ENCODE measurements at places on chromosomes 16 and 17.

DNA sequence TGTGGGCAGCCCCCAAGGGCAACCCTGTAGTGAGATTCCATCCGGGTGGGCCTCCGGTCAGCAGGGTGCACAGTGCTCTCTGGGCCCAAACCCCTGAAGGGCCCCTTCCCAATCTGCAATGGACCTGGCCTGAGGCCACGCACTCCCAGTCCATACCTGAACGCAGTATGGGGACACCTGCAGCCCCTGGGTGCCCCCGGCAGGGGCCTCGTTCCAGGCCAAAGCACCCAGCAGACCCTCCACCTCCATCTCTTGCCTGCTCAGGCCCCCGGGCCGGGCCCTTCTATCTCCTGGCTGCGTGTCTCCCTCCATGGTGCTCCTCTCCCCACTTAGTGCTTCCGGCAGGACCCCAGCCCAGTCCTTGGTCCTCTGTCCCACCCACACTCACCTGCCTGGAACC lies 17.3 kb upstream of the AATK start:
- no peak for DNase-seq

- DNase-seq = no peak
These were observed 75.9 kb downstream of the PRKCA start for GRCh38 chr17:66378296-66378695.

- no peak for DNase-seq
These were observed 1.5 kb downstream of the HLF start for GRCh38 chr17:55266051-55266957.

- no peak for DNase-seq
These were observed 5.1 kb downstream of the INPP5K start for GRCh38 chr17:1511290-1511689.

- DNase-seq = no peak
These were observed 94.7 kb upstream of the TNRC6C start for GRCh38 chr17:77863814-77864161.

DNA sequence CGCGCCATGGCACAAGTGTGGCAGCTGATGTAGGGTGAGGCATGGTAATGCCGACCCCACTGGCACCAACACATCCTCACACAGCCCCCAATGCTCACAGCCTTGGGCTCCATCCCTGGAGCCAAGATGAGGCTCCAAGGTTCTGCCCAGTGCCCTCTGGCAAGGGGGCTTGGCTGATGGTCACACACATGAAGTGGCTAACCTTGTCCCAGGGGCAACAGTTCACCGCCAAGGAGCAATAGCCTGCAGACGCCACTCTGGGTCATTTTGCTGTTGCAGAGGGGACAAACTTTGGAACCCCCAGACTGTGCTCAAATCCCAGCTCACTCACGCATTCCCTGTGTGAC lies 26.8 kb downstream of the TNFRSF13B start:
- no peak for DNase-seq

DNA sequence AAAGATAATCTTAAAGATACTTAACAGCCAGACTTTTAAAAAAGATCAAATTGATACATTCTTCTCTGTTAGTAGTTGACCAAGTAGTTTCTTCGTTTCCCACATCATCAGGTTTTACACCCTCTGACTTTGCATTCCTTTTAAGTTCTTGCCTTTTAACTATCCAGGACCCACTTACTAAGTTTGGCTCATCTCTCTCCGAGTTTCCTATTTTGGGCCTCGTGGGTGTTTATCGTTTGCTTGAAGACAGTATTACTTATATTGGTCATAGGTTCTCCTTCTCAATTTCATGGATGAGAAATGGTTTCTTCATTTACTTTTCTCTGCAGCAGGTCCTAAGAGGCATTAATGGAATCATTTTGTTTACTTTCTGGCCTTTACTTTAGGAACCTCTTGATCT lies 43.2 kb downstream of the RPA1 start:
- no peak for DNase-seq

DNA sequence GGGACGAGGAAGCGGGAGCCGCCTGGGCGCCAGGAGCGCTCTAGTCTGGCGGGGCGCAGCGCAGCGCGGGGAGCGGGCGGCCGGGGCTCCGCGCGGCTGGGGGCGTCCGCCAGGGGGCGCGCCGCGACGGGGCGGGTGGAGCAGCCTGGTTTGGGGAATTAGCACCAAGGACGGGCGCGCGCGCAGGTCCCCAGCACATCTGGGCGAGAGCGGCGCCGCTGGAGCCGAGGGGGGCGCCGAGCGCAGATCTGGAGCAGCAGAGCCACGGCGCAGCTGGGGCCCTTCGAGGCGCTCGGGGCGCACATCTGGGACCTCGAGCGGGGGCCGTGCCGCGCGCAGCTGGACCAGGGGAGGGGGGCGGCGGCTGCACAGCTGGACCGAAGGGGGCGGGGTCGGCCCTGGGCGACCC lies at the start of gene NXPH3:
Gene NXPH3 (plus strand): TSS at position 193 of the 409 bp plus-strand sequence. CDS start 349 bp downstream, outside the sequence.
- no peak for DNase-seq

DNA sequence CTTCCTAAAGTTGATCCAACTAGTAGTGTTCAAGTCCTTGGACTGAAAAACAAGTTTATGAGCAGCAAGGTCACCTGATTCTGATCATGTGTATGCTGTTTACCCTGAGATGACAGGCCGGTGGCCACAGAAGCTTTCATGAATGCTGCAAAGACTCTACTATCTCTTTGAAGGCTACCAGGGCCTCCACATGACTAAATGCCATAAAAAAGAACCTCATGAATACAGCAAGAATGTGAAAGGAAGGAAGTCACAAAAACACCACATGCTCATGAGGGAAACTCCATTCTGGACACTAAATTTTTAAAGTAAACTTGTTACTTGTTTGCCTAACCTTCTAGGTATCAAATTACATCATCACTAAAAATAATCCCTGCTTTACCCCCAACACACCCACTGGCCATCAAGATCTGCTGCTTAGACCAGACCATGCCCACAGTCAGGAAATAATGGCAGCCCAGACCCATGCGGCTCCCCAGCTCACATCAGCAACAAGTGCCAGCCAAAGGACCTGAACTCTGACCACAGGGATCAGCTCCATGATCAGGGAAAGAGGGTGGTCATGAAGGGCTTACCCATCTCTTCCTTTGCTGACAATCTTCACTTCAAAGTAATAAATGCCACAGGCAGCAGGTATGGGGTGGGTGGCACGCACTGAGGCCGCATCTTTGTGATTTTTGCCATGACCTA lies 1.4 kb downstream of the RANBP10 start:
- DNase-seq = no peak

DNA sequence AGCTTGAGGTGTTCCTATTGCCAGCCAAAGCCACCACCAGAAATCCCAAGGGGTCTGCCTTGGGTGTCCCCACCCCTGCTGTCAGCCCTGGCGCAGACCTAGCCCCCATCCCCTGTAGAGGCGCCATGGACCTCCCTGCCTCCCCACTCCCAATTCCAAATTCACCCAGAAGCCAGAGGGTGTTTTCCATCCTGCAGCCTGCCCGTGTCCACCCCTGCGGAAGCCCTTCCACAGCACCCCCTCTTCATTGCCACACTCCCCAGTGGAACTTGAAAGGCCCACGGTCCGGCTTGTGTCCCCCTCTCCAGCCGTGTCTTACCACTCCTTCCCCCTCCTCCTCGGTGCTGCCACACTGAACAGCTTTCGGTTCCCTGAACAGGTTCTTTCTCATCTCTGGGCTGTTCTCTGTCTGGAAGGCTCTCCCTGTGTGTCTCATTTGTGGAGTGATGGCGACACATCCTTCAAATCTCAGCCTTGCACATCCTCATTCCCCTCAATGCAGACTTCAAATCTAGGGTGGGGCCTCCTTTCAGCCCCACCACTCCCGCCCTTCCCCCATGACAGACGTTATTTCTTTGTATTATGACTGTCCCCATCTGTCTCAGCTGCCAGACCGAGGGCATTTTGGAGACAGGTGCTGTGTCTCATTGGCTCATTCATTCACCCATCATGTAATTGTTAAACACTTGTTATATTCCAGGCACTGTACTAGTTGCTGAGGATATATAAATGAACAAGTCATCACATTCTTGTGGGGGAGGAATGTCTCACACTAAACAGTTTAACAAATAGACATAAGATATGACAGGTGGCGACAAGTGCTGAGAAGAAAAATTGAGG lies 36.3 kb downstream of the ADGRG5 start:
- no peak for DNase-seq

DNA sequence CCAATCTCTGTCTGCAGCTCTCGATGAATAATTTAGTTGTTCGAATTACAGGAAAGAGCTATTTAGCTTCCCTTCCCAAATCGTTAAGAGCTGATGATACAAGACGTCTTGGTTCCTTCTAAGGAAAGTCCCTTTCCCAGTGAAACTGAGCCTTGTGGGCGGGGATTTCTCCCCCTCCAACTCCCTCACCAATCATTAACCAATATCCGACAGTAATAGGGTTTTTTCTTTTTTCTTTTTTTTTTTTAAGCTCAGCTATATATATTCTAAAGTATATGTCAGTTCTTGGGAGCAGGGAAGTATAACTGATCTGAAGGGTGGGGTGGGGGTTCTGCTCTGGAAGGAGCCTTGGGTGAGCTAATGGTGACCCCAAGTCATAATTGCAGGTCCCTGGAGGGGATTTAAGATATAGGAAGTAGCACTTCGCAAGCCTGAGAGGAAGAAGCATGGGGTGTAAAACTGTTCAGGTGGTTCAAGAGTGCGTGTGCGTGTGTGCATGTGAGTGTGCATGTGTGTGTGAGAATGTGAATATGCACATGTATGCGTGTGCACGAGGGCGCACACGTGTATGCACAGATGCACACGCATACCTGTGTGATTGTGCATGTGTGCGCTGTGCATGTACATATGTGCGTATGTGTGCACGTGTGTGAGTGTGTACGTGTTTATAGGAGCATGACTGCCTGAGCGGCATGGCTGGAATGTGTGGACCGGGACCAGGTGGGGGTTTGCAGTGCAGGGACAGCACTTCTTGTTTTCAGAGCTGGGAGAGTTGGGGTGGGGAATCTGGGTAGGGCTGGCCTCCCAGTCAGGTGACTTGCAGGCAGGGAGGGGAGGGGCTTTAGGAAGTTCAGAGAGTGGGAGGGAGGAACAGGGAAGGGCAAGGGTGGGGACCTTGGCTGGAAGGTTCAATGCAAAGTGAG lies 42.7 kb downstream of the SOCS3 start:
- DNase-seq = no peak

DNA sequence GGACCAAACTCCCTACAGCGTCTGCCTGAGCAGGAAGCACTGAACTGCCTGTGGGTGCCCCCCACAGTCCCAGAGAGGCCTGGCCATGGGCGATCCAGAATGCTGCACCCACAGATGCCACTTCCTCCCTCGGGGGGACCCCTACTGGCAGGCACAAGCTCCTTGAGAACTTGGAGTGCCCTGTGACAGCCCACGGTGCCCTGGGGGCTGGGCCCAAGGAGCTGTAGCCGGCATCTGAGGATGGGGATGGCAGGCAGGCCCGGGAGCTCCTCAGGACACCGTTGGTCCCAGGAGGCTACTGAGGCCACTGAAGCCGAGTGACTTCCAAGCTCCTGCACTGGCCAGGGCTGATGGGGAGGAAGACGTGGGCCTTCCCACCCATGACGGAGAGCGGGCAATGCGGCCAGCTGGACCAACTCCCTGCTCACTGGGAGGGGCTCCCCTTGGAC lies 15.1 kb upstream of the RASD1 start:
- no peak for DNase-seq

GRCh38 chr17:62111562-62112171 lies 46.6 kb upstream of the MED13 start:
- DNase-seq = no peak

DNA sequence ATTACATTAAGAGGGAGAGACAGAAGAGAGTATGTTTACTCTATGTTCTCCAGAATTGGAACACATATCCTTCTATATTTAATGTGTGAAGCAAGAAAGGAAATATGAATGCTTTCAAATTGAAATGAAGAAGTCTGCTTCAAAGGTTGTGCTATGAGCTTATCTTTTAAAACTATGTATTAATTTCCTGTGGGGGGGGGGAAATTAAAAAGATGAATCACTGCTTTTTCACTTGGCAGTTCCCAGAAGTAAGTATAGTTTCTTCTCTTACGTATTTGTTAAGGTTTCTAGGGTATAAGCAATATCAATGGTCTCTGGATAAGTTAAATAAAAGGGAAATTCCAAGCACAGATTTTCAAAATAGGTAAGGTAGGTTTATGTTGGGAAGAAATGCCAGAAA lies 7.0 kb downstream of the TERF2 start:
- DNase-seq = no peak

DNA sequence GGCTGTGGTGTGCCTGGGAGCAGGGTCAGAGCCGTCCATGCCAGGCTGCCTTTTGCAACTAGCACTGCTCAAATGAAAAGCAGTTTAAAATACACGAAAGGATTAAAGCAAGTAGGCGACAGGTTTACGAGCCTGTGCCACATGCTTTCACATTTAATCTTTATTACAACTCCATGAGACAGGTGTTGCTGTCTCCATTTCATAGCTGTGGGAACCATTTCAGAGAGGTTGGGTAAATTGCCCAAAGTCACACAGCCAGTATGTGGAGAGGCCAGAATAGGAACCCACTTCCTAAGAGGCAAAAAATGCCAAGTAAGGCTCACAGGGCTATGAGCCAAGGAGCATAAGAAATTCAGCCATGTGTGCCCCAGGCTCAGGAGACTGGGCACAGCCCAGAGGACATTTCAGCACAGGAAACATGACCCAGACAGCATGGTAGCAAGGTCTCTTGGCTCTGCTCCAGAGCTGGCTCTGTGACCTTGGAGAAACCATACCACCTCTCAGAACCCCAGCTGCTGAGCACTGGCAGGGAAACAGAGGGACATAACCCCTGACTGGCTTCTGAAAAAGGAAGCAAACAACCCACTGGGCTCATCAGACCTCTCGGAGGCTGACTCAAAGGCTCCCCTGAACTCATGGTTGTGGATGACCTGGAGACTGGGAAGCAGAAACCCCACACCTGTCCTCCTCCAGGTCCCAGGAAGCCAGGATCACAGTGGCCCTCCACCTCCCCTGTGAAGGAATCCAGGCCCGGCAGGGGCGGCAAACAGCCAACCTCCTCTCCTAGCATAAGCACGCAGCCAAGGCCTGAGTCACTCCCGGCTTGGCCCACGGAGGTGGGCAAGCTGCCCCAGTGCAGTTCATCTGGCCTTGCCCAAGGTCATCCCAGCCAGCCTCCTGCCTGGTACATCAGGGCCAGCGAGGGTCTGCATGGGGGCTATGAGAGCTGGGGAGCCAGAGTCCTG lies 40.3 kb upstream of the MRPS23 start:
- DNase-seq = no peak

DNA sequence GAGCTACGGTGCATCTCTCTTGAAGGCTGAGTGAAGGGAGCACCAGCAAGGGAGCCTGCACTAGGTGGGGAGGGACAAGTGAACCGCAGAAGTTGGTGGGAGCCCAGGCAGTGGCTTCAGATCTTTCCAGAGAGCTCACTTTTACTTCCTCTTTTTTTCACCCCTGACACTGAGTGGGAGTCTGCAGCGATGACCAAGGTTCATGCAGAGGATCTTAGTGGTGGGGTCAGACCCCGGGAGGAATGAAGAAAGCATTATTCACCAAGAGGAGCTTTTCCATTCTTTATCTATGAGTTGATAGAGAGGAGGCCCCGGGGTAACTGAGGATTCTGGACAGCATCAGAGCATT lies 3.0 kb upstream of the CCL2 start:
- DNase-seq = no peak

GRCh38 chr17:77540531-77540930 lies 399.8 kb downstream of the SEC14L1 start:
- no peak for DNase-seq
